ENCODE measurements at places on chromosomes 13 and 19. TPM values are rescaled to one million over a fixed set of nuclear protein-coding genes. Genes with fewer than 3 reads are reported as not detected.

CGB8 gene
- total RNA-seq: 0.31 TPM

B9D2 gene
- total RNA-seq: 1.7 TPM

KCTD12 gene
- total RNA-seq: 94.2 TPM

ZNF480 gene
- 9.0 TPM for total RNA-seq

GRCh38 chr19:35249146-35249847 lies 495 bp downstream of the LSR start:
- H3K36me3 ChIP-seq: no peaks in the 10 kb centered on the region
- no peak for DNase-seq
- no peak overlapping the region for H3K27ac ChIP-seq
- peak overlapping the region; percentile 29 for H3K4me3 ChIP-seq

- peaks cover 49% of the 10 kb centered on the region for H3K27me3 ChIP-seq
- H3K27ac ChIP-seq: no peak overlapping the region
- peak overlapping the region; percentile 9 for H3K4me3 ChIP-seq
- peaks cover 3% of the 10 kb centered on the region for H3K4me1 ChIP-seq
Measured at GRCh38 chr19:35557539-35558399, 5.7 kb downstream of the ATP4A start.

- no peak overlapping the region for H3K27ac ChIP-seq
- H3K4me3 ChIP-seq: no peak overlapping the region
- H3K4me1 ChIP-seq: peaks cover 35% of the 10 kb centered on the region
Measured at GRCh38 chr13:113800576-113800926, 41.5 kb downstream of the TMEM255B start.

GRCh38 chr19:6424939-6425731 lies 524 bp upstream of the KHSRP start:
- H3K4me3 ChIP-seq: peak overlapping the region; percentile 21
- peak; percentile 100 for DNase-seq
- peak overlapping the region; percentile 97 for H3K27ac ChIP-seq
- peaks cover 6% of the 10 kb centered on the region for H3K27me3 ChIP-seq

DNA sequence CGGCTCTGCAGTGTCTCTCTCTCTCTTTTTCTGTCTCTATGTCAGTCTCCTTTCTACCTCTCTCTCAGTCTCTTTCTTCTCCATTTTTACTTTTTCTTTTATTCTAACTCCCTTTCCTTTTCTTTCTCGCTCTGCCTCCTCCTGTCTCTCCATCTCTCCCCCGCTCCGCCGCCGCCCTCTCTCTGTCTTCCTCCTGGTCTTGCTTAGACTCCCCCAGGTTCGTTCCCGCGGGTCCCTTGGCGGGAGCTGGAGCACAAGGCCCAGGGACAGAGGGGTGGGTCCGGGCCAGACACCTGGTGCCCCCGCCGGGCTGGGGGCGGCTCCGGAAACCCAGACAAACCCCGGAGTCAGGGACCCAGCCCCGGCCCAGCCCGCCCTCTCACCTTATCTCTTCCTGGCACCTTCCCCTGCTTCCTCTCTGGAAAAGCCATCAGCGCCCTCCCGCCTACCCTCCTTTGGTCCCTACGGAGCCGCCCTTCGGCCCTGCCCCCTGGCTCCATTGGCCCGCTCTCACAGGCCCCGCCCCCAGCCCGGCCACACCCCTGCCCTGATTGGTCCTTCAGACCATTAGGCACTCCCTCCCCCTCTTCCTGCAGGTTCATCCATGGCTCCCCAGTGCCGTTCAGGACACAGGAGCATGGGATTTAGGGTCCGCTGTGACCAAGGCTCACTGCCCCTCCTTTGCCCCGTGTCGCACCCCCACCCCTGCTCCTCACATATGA lies 15.4 kb upstream of the NOP53 start:
- H3K4me3 ChIP-seq: no peak overlapping the region
- peak; percentile 58 for DNase-seq
- no peaks in the 10 kb centered on the region for H3K27me3 ChIP-seq
- peaks cover 19% of the 10 kb centered on the region for H3K4me1 ChIP-seq
- H3K27ac ChIP-seq: peak overlapping the region; percentile 77

DNA sequence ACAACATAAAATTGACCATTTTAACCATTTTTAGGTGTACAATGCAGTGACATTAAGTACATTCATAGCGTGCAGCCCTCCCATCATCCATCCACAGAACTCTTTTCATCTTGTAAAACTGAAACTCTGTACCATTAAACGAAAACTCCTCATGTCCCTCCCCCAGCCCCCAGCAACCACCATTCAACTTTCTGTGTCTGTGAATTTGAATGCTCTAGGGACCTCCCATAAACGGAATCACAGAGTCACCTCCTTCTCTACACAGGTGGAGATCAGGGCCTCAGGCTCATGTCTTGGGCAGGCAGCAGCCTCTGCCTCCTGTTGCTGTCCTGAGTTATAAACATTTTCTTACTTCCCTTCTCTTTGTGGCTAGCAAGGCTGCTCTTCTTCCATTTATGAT lies 7.3 kb upstream of the CCNE1 start:
- no peak for DNase-seq
- no peaks in the 10 kb centered on the region for H3K36me3 ChIP-seq
- H3K4me3 ChIP-seq: no peak overlapping the region
- no peaks in the 10 kb centered on the region for H3K27me3 ChIP-seq
- H3K4me1 ChIP-seq: peaks cover 42% of the 10 kb centered on the region

DNA sequence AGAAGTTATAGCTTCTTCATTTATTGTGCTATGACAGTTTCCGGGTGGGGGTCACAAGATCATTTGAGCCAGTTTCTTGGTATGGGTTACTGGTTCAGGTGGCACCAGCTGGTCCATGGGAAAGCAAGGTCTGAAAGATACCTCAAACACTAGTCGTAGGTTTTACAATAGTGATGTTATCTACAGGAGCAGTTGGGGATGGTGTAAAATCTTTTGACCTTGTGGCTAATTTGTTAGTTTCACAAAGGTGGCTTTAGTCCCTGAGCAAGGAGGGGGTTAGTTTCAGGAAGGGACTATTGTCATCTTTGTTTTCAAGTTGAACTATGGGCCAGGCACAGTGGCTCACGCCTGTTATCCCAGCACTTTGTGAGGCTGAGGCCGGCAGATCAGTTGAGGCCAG lies 24.6 kb downstream of the CHST8 start:
- no peaks in the 10 kb centered on the region for H3K27me3 ChIP-seq
- H3K4me1 ChIP-seq: no peaks in the 10 kb centered on the region
- DNase-seq: no peak

Data from muscle of leg (tissue), 16 donors.